CD4-positive, alpha-beta T cell (primary cell): ENCODE measurements at places on chromosomes 4 and X. TPM values are rescaled to one million over a fixed set of nuclear protein-coding genes. Genes with fewer than 3 reads are reported as not detected.

DNA sequence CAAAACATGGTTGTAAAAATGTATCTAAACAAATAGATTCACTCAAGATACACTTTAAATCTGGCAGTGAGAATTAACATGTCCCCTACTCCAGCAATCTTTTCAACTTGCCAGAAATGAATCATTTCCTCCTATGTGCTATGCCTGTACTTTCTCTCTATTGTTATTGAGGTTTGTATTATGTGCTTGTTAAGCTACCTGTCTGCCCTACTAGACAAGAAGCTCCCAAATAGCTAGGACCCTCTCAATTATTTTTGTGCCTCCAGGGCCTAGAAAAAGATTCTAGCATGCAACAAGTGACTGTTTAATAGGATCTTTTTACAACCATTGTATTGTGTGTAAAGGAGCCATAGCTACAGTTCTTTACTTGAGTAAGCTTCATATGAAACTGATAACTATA is 3.5 kb upstream of the SAP30 start:
- H3K4me3 ChIP-seq, result no peak overlapping the region
- H3K27ac ChIP-seq, result no peak overlapping the region
- no peaks in the 10 kb centered on the region for H3K36me3 ChIP-seq

DNA sequence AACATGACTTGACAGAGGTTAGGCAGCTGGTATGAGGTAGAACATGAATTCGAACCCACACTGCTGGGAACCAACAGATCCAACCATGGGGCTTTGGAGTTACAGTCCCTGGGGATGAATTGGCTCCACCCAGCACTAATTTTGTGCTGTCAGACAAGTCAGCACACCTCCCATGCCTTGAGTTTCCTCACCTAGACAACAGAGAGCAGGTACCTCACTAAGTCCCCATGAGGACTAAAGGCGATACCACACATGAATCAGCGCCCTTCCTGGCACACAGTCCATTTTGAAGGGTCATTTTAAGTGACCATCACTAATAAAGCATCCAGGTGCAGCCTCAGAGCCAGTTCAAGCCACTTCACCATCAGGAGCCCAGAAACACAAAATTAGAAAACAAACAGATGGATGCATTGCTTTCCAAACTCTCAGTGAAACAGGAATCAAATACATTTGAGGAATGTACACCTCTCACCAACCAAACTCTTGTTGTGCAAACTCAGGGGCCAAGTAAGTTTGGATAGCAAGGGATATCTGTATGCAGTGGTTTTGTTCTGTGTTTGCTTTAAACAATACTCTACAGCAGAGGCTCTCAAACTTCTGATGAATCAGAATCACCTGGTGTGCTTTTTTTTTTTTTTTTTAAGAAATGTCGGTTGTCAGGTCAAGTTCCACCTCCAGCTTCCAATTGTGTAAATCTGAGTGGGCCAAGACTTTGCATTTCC is 10.1 kb downstream of the IDS start:
- H3K27me3 ChIP-seq, result no peaks in the 10 kb centered on the region
- DNase-seq, result no peak
- H3K27ac ChIP-seq, result no peak overlapping the region
- H3K36me3 ChIP-seq, result peaks cover 96% of the 10 kb centered on the region
- peaks cover 6% of the 10 kb centered on the region for H3K4me1 ChIP-seq
- no peak overlapping the region for H3K4me3 ChIP-seq

DNA sequence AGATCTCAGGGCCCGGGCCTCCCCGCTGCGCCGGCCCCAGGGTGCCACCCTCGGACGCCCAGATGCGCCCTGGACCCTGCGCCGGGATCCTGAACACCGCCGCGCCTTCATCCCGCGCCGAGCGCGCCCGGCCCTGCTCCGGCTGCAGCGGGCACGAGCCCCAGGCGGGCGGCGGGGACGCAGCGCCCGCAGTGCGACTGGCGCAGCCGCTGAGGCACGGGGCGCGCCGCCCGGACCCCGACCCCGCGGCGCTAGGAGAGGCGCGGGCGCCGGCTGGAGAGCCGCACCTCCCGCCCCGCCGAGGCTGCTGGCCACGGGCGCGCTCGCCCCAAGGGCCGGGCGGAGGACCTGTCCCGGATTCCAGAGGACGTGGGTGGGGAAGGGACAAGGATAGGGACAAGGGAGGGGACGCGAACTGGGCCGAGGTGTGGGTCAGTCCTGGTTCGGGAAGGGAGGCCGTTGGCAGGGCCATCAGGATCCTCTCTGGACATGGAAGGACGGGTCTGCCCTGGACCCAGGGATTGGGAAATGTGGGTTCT is 1.1 kb downstream of the ZFYVE28 start:
- H3K27ac ChIP-seq, result no peak overlapping the region
- DNase-seq, result no peak
- H3K4me3 ChIP-seq, result peak overlapping the region; percentile 75
- H3K36me3 ChIP-seq, result no peaks in the 10 kb centered on the region

The UBA6 gene
- total RNA-seq, result 33.4 TPM

The MTNR1A gene
- not detected for total RNA-seq

DNA sequence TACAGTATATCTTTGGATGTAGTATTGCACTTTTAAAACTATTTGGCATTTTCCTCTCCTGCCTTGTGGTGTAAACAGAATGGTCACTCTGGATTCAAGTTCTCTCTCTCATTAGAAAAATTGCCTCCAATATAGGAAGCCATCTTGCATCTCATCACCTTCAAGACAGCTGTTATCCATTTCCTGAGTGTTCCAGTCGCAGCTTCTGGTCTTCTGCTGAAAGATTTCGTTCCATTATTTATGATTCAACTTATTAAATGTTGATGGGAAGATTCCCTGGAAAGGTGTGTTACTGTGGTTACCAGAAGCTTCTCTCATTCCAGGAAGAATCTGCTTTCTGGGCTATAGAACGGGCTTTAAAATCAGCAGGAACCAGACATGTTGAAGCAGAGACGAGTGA is 568.3 kb upstream of the SLIT2 start:
- H3K36me3 ChIP-seq, result no peaks in the 10 kb centered on the region
- H3K27ac ChIP-seq, result no peak overlapping the region
- no peak overlapping the region for H3K4me3 ChIP-seq

- no peaks in the 10 kb centered on the region for H3K36me3 ChIP-seq
- no peak overlapping the region for H3K27ac ChIP-seq
- H3K4me3 ChIP-seq, result no peak overlapping the region
- H3K4me1 ChIP-seq, result no peaks in the 10 kb centered on the region
- no peak for DNase-seq
- peaks cover 9% of the 10 kb centered on the region for H3K27me3 ChIP-seq
Measured at GRCh38 chr4:105527081-105527480, 25.3 kb upstream of the ARHGEF38 start.

The DCX gene
- total RNA-seq, result not detected

DNA sequence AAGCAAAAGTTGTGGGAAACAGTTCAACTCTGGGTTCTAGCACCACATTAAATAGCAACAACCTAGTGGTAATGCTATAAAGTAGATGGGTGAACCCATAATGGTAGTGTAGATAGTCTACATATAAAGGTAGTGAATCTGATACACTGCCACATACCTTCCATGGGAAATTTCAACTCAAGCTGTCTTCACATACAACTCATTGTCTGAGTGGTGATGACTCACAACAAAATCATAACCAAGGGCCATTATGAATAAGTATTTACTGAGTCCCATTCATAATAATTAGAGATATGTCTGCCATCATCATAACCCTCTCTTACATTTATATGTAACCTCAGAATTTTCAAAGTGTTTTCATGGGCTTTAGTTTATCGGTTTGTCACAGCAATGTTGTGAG is 34.8 kb downstream of the EGF start:
- no peaks in the 10 kb centered on the region for H3K4me1 ChIP-seq
- no peaks in the 10 kb centered on the region for H3K36me3 ChIP-seq
- H3K27me3 ChIP-seq, result no peaks in the 10 kb centered on the region
- H3K27ac ChIP-seq, result no peak overlapping the region

The CXCL6 gene
- total RNA-seq, result not detected

DNA sequence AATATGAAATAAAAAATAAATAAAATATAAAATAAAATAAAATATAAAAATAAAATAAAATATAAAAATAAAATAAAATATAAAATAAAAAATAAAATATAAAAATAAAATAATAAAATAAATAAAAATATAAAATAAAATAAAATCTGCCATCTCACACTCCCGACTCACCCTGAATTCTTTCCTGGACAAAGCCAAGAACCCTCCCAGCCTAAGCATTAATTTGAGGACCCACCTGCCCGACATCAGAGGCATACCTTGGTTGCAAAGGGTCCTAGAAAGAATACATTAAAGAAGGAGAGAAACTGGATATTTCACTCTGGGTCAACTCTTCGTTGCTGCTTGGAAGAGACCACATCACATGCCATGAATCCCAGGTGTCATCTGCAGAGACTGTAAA is 138.3 kb downstream of the CRLF2 start:
- H3K4me3 ChIP-seq, result no peak overlapping the region
- no peaks in the 10 kb centered on the region for H3K27me3 ChIP-seq
- no peak for DNase-seq
- H3K4me1 ChIP-seq, result no peaks in the 10 kb centered on the region

GRCh38 chr4:146398896-146399445 is 122.8 kb downstream of the SLC10A7 start:
- no peak for DNase-seq
- H3K27ac ChIP-seq, result no peak overlapping the region
- H3K36me3 ChIP-seq, result no peaks in the 10 kb centered on the region
- H3K4me1 ChIP-seq, result no peaks in the 10 kb centered on the region
- H3K27me3 ChIP-seq, result no peaks in the 10 kb centered on the region

The VCX3B gene
- not detected for total RNA-seq

DNA sequence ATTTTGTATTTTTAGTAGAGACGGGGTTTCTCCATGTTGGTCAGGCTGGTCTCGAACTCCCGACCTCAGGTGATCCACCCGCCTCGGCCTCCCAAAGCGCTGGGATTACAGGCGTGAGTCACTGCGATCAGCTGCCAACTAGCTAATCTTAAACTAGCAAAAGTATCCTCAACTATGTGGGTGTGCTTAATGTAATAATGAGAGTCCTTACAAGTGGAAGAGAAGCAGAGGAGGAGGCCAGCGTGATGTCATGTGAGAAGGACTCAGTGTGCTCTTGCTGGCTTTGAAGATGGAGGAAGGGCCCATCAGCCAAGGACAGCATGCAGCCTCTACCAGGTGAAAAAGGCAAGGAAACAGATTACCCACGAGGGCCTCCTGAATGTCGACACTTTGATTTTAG is 19.6 kb downstream of the SCD5 start:
- no peak overlapping the region for H3K27ac ChIP-seq
- no peaks in the 10 kb centered on the region for H3K27me3 ChIP-seq
- H3K4me1 ChIP-seq, result no peaks in the 10 kb centered on the region
- DNase-seq, result no peak

DNA sequence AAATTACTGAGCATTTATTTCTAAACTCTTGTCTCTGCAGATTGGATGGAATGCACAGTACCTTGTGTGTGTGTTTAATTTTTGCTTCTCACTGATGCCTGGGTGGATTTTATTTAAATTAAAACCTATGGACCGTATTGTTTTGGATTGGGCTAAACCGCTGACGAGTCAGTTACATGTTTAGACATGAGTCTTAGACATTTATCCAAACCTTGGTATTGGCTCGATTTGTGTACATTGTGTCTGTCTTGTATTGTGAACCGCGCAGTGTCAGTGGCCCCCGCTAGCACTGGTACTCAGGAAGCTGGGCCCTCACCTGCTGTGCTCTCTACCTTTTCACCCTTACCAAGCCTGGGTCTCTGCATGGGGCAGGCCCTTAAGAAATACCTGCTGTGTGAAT is 40.8 kb upstream of the TADA2B start:
- no peak overlapping the region for H3K27ac ChIP-seq
- peaks cover 15% of the 10 kb centered on the region for H3K4me1 ChIP-seq
- no peak overlapping the region for H3K4me3 ChIP-seq
- H3K27me3 ChIP-seq, result no peaks in the 10 kb centered on the region
- peaks cover 80% of the 10 kb centered on the region for H3K36me3 ChIP-seq
- DNase-seq, result no peak
